ENCODE measurements at places on chromosomes 2 and 18. TPM values are rescaled to one million over a fixed set of nuclear protein-coding genes. Genes with fewer than 3 reads are reported as not detected.

TWIST2 gene
- total RNA-seq, result 73.3 TPM

AQP12B gene
- not detected for total RNA-seq

FABP1 gene
- total RNA-seq, result 0.09 TPM

DYNAP gene
- not detected for total RNA-seq

ITPRIPL1 gene
- total RNA-seq, result 2.7 TPM

DLGAP1 gene
- 0.34 TPM for total RNA-seq
